Activated T-helper 1 cell treated with Interleukin-2 at 50 U/mL for 16 hours (primary cell): ENCODE measurements at places on chromosomes 5 and 9.

DNA sequence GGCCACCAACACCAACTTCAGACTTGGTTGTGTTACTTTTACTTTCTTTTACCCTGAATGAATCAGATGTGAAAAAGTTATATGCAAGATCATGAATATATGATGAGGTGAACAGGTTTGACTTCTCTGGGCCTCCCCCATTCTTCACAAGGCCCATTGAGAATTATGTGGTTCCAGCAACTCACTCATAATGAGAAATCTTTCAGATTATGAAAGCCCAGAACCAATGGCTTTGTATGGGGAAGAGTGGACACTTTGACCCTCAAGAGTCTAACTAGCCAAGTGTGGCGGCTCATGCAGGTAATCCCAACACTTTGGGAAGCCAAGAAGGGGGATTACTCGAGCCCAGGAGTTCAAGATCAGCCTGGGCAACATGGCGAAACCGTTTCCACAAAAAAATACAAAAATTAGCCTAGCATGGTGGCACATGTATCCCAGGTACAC is 16.1 kb upstream of the LNPEP start:
- DNase-seq: no peak

DNA sequence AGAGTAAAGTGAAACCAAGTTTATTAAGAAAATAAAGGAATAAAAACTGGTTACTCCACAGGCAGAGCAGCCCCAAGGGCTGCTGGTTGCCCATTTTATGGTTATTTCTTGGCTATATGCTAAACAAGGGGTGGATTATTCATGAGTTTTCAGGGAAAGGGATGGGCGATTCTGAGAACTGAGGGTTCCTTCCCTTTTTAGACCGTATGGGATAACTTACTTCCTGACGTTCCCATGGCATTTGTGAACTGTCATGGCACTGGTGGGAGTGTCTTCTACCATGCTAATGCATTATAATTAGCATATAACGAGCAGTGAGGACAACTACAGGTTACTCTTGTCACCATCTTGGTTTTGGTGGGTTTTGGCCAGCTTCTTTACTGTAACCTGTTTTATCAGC is 323.9 kb upstream of the PTGER4 start:
- DNase-seq: no peak

DNA sequence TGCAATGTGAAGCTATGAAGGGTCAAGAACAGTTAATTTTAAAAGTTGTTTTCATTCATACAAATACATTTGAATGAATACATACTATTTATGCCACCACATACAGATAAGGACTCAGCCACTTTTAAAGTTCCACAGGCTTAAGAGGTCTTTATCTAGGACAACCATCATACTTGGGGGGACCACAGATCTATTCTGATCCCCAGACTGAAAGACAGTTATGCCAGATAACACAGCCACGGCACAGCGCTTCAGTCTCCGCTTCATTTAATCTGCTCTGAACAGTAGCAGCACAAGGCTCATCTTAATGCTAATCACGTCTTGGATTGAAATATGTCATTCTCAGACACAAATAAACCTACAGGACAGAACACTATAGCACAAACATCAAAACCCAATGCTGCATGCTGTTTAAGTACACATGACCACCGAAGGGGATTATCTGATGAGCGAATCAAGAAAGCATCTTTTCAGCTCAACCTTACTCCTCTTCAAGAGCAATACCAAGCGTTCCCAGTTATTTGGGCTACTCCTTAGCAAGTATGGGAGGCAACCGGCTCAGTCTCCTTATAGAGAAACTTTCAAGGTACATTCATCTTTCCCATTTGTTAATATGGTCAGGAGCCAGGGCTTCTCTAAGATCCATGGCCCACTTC is 33.3 kb downstream of the PUM3 start:
- DNase-seq: no peak

DNA sequence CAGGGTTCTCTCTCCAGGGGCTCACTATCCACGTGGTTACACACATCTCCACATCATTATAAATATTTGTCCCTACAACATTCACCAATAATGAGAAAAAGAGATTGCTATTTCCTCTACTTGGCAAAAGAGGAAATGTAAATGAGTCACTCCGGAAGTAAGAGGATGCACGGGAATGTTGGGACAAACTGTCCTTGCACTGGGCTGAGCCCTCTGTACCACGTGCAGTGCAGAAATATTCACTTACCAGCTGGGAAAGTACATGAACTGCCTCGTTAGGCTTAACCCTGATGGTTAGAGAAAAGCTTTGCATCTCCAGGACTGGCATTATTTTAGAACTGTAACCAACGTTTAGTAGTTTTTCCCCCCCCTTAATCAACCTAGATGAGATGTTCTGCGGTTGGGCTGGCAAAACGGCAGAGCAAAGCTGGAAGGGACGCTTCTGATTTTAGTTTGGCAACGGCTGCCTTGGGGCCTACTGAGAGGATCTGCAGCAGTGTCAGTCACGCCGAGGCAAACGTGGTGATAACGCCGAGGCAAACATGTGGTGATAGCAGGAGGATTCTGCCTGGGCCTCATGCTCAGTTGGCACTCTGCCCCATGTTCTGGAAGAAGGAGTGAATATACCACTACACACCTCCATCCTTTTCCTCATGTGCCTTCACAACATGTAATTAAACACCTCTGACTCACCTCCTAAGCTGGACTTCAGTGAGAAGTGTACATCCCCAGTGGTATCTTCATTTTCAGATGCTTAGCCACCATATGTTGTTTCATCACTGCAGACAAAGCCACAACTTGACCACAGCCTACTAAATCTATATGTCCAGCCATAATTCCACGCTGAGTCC is 661.4 kb upstream of the KLF4 start:
- no peak for DNase-seq

DNA sequence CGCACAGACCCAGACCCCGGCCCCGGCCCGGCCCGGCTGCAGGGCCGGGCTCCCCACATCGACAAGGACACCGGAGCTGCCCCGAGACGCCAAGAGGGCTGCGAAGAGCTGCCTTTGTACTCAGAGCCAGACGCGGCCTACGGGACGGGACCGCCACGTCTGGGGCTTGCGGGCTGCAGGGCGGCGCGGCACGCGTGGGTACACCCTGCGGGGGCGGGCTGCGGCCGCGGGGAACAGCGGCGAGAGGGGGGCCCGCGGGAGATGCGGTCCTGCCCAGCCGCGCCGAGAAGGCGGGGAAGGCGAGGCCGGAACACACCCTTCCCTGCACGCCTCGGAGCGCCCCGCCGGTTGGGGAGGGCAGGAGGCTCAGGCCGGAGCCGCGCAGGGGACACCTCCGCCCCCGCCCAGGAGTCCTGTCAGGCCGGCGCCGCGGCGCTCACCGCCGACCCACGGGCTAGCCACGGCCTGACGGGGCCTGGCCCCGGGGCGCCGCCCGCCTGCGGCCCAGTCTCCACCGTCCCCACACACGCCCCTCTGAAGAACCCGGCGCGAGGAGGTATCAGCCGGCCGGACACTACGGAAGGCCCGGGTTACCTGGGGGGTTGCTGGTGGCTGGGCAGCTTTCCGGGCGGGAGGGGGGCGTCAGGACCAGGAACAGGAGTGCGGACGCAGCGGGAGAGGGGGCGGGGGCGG is 478 bp downstream of the RAB14 start:
- DNase-seq: peak; percentile 39

DNA sequence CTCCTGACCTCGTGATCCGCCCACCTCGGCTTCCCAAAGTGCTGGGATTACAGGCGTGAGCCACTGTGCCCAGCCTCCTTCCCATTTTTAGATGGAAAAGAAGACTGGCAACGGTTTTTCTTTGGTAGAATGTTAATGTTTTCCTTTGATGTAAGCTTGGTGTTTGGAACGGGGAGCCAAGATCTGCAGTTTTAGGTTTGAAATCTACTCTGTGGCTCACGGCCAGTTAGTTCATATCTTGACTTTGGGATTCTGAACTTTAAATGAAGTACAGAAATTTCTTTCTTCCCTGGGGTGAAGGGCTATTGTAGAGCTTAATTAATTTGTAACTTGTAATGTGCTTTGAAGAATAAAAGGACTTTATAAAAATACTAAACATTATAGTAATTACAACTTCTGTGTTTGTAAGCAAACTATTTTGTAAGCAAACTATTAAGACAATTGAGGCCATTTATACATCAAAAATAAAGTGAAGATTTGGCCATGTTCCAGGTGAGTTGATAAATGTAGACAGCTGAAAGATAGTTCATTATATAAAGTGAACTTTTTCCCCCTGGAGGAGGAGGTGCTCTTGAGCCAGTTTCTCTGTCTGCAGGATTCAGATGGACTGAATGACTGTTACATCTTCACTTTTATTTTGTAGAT is 117.1 kb upstream of the TUT7 start:
- DNase-seq: no peak

- DNase-seq: no peak
These were observed 339.4 kb downstream of the PRELID2 start for GRCh38 chr5:145495741-145496140.

GRCh38 chr5:69414885-69415583 is at the start of gene MARVELD2:
MARVELD2 (plus strand) TSS chr5:69415116; CDS start chr5:69419386, 4,270 bp downstream.
- peak; percentile 37 for DNase-seq

- no peak for DNase-seq
These were observed 111.7 kb downstream of the AP3B1 start for GRCh38 chr5:78182838-78183237.

- no peak for DNase-seq
These were observed at the start of gene TUSC1 for GRCh38 chr9:25678147-25678666. TUSC1 (minus strand) TSS chr9:25678444; CDS start chr9:25678312, 132 bp downstream.

GRCh38 chr9:17942498-17942897 is 363.6 kb downstream of the SH3GL2 start:
- DNase-seq: no peak

DNA sequence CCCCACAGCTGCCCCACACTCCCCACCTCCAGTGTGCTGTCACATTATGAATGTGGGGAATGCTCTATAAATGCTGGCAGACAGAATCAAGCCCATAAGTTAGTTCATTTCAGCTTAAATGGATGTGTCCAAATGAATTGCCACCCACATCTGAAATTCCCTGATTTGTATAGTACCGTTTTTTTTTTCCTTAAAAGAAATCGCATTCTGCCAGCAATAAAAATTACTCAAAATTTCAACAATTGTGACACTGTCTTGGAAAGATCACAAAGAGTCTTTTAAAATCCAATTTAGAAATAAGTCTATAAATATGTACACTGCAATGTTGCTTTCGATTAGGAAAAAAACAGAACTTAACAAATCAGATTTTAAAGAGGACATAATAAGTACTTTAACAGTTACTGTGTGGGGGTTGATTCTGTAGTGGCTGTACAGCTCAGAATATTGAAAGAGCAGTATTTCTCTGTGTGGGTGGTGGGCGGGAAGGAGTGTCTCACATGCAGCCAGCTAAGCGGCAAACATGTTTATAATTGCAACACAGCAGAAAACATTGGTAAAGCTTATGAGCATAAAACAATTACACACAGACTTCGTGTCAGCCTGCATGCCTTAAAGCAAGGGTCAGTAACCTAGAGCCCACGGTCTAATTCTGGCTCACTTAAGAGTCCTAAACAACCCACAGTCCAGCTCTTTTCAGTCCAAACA is 24.9 kb upstream of the CSNK1G3 start:
- no peak for DNase-seq

GRCh38 chr5:152142840-152143469 is 218.3 kb upstream of the GLRA1 start:
- DNase-seq: peak; percentile 26

- DNase-seq: no peak
These were observed 67.3 kb downstream of the PARP8 start for GRCh38 chr5:50733741-50734140.

DNA sequence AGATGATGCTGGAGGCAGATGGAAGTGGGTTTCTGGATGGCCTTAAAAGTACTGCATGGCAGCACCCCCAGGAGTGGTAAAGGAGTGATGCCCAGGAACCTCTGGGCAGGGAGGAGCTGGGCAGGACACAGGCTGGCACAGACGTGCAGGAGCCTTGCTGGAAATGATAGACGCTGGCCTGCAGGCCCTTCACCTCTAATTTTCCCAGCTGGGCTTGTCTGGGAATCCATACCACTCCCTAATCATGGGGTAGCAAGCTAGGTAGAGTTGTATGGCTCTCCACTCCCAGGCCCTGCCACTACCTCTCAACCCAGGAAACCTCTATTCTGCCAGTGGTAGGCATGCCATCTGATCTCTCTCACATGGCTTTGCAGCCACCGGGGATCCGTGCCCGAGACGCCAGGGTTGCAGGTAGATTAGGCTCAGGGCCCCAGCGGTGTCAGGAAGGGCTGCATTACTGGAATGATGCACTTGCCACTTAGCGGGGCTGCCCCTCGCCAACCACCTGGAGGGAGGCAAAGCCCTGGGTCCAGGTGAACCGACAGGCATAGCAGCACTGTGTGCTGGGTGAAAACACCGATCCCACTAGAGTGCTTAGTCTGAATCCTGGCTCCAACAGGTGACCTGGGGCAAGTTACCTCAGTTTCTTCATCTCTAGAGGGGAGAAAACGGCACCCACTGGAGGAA is 79.6 kb upstream of the SLC25A51 start:
- no peak for DNase-seq

DNA sequence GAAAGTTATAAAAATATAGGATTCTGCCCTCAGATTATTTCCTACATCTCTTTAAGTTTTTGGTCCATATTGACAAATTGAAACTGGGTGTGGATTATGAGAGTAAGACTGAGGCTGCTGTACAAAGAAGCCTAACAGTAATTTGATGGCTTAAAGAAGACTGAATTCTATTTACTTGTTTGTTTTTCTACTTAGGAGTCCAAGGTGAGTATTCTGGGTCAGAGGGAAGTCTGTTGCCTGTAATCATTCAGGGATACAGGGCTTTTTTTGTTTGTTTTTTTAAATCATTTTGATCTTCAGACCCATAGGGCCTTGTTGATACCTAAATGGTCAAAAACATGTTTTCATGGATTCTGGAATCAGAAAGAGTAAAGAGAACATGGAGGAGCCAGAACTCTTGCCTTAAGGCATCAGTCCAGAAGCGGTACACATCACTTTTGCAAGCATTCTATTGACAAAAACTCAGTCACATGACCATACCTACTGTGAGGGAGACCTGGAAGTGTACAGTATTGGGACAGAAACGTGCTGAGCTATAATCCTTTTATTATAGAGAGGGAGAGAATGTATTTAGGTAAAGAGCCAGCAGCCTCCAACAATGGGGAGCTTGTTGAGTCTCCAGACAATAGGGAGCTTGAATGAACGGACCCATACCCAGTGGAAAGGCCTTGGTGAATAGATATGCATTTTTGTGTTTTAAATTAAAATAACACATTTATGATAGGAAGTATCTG is 102.7 kb downstream of the LRRC70 start:
- DNase-seq: no peak

GRCh38 chr5:84063041-84063440 is 321.6 kb downstream of the EDIL3 start:
- DNase-seq: no peak

DNA sequence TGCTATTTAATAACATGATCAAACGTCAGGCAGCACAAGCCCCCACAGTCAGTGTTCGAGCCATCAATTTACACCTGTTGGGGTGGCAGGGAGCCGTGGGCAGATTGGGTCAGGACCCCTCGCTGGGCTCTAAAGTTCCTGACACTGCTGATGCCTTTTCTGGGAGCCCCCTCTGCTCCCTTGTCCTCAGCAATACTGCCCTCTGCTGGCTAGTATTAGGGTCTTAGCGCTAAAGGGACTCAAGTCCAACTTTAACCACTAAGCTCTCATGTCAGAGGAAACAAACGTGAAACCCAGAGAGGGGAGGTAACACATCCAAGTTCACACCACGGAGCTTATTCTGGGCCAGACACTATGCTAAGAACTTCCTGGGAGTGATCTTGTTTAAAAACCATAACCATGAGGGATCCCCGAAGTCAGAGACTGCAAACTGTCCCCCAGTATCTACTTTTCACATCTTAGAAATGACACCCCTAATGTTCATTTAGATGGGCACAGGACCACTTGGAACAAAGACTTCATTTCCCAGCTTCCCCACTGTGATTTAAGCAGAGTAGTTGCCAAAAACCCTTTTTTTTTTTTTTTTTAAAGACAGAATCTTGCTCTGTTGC is 20.4 kb downstream of the ANKS6 start:
- DNase-seq: no peak

- DNase-seq: no peak
These were observed 16.0 kb upstream of the ACOT12 start for GRCh38 chr5:81409896-81410295.
